Stimulated activated naive CD8-positive, alpha-beta T cell treated with anti-CD3 and anti-CD28 coated beads, Interleukin-15, Interleukin-2, amounts not matched to agents 100 U/mL and 50 U/mL, for 24 hours (primary cell): ENCODE measurements at places on chromosomes 11 and 22.

DNA sequence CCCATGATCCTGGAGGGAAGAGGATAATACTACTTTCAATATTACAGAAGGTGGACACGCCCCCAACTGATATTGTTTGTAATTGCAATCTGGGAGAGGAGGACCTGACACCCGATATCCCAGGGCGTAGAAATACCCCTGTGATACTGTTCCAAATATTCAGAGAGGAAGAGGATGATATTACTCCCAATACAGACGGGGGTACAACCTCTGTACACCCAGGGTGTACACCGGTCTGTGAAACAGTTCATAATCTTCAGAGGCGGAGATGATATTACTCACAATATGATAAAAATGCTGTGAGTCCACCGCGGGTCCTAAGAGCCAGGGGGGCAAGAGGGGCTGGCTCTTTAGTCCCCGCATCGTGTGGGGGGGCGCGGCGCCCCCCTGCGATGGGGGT, 57.2 kb upstream of the ALDH3B2 start:
- DNase-seq, result no peak

DNA sequence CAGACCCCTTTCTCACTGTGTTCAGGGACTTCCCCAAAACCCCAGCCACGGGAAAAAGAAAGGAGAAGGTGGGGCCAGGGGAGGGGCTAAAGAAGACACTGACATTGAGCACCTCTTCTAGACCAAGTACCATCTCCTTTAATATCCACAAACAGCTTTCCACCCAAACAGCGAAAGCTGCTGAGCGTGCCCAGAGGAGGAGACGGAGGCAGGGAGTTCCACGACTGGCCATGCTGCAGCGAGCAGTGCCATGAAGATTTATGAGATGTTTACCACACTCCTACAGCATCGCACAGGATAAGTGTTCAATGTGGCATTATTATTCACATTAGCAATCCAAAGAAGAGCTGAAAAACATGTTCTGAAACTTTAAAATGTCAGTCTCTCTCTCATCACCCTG, 127.4 kb downstream of the LARGE1 start:
- DNase-seq, result no peak

GRCh38 chr11:1947592-1948237, 583 bp downstream of the MRPL23 start:
- no peak for DNase-seq

- DNase-seq, result no peak
These were observed 101.0 kb upstream of the AKIP1 start for GRCh38 chr11:8809939-8810539.

DNA sequence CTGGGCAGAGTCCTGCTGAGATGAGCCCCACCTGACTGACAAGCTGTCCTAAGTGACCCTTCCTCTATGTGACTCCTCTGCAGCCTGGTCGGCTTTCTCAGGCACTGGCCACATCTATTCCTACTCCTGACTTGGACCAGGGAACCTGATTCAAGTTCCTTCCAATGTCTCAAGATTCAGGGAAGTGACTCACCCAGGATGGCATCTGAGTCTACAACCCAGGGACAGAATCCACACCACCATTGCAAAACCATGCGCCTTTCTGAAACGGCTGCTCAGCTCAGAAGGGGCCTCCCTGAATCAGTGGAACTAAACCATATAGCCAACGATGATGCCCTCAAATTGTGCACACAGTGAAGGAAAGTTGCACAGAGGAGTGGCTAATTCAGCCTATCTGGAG, 63.9 kb upstream of the CSNK2A3 start:
- DNase-seq, result no peak

DNA sequence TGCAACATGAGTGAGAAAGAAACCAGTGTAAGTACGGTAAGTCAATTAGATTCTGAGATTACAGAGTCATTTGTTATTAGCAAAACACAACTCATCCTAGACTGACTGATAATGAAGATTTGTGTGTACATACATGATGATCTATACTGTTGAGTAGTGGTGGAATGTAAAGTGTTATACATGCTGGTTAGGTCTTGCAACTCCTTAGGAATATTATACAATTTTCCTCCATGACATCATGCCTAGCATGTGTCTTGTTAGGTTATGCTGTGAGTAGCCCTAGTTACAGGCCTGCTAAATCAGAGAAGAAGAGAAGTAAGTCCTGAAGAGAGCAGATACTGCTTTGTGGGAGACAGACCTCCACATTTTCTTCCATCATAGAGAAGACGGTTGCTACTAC, 880.6 kb downstream of the LUZP2 start:
- no peak for DNase-seq
